T-helper 22 cell (primary cell): ENCODE measurements at places on chromosomes 16 and 17.

DNA sequence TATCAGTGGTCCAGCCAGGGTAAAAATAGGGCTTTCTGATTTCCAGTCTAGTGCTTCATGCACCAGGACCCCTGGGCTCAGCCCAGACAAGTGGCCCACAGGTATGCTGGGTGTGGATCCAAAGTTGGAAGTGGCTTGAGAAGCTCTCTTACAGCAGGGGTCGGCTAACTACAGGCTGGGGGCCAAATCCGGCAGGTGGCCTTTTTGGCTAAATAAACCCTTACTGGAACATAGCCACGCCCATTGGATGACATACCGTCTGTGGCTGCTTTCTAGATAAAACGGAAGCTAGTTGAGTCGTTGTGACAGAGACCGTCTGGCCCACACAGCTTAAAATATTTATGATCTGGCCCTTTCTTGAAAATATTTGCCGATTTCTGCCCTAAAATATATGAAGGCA is 119.0 kb upstream of the CDC42EP4 start:
- no peak for DNase-seq

DNA sequence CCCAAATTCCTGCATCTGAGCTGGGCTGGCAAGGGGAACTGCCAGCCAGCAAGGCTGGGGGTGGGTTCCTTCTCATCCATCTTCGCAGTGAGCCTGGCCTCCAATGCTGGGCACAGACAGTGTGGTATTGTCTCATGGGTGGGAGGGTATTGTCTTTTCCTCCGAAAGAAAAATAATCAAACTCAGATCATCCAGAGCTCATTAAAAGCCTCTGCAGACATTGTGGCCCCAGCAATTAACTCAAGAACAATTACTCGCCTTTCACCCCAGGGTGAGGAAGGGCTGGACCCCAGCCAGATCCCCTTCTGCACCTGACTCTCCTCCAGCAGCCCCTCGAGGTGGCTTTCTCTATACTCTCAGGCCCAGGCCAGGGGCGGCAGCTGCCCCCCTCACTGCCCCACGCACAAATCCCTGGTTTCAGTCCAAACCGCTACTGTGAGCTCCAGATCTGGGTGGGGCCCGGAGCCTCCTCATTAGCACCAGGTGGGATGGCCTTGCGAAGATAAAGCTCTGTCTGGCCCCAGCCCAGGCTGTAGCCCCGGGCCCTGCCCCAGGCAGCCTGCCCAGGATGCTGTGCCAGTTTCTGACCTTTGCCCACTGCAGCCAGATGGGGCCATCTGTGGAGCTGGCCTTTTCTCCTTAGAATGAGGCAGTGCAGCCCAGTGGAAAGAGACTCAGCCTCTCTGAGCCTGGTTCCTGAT is 2.3 kb upstream of the KRT15 start:
- no peak for DNase-seq

GRCh38 chr16:12573300-12573699 is 230.4 kb downstream of the CPPED1 start:
- no peak for DNase-seq

DNA sequence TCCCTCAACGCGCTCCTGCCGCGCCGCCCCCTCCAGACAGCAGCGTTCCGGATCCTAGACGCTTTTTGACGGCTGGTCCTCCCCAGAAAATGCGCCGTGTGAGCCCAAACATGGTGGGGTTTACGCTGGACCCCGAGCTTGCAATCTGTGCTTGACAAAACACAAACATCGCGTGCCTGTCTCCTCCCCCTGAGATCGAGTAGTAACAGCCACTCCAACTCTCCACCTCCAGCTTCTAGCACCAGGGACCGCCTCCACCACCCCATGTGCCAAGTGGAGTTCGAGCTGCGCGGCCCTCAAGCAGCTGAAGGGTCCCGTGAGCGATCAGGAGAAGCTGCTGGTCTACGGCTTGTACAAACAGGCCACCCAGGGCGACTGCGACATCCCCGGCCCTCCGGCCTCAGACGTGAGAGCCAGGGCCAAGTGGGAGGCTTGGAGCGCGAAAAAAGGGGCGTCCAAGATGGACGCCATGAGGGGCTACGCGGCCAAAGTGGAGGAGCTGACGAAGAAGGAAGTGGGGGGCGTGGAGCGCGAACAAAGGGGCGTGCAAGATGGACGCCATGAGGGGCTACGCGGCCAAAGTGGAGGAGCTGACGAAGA is 656 bp upstream of the GEMIN4 start:
- DNase-seq: no peak

DNA sequence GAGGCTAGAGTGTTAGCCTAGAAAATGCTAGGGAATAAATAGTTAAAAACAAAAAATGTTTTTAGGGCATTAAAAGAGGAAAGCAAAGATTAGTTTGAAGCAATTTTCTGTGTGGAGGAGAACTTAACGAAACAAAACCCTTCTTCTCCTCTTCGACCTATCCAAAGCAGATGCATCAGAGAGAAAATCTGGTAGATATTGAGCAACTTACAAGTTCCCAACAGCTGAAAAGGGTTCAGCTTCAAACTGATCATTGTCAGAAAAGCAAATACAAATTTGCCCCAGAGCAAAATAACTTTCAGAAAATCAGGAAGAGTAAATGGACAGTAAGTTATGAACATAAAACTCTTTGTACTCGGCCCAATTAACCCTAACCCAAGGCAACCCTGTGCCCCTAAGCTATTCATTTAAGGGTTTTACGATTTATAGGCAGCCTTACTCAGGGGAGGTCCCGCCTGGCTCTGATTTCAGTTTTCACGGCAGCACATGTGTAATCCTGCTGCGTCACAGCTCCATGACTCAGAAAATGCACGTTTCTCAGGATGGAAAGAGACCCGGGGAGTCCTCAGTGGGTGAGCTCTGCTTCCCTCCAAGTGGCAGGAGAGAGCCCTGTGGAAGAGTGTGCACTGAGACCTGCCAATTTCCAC is 405.7 kb upstream of the SALL1 start:
- DNase-seq: no peak

GRCh38 chr16:8641671-8642070 is 20.2 kb downstream of the METTL22 start:
- no peak for DNase-seq

- no peak for DNase-seq
Measured at GRCh38 chr16:17134586-17134985, 336.2 kb downstream of the XYLT1 start.

- DNase-seq: no peak
Measured at GRCh38 chr16:20260215-20261009, 66.9 kb downstream of the GP2 start.
